ENCODE measurements at places on chromosomes 3 and 15. TPM values are rescaled to one million over a fixed set of nuclear protein-coding genes. Genes with fewer than 3 reads are reported as not detected.

The MST1R gene
- 3.4 TPM for total RNA-seq

The CSPG4 gene
- 100 TPM for total RNA-seq

The RLBP1 gene
- under 0.01 TPM for total RNA-seq

The GNAT1 gene
- total RNA-seq, result not detected

The ARHGAP11A gene
- total RNA-seq, result 23.8 TPM

The WDR93 gene
- total RNA-seq, result under 0.01 TPM

The RBPMS2 gene
- 0.34 TPM for total RNA-seq

The FOXL2NB gene
- not detected for total RNA-seq

The ZNF774 gene
- 1.1 TPM for total RNA-seq

The CDC25A gene
- total RNA-seq, result 30.6 TPM

The HRH1 gene
- total RNA-seq, result under 0.01 TPM

The ZDHHC23 gene
- 1.4 TPM for total RNA-seq

The MEX3B gene
- total RNA-seq, result 1.3 TPM

The CHCHD6 gene
- total RNA-seq, result 171 TPM

The MAGEF1 gene
- 14.5 TPM for total RNA-seq

The CCR8 gene
- total RNA-seq, result not detected

The PRRT3 gene
- 1.7 TPM for total RNA-seq

The DPPA4 gene
- total RNA-seq, result not detected

The ZNF502 gene
- 2.0 TPM for total RNA-seq

The RHCG gene
- 0.69 TPM for total RNA-seq

The GRK7 gene
- not detected for total RNA-seq

The CCDC32 gene
- 21.9 TPM for total RNA-seq

The KLF15 gene
- total RNA-seq, result 6.9 TPM

The THAP10 gene
- total RNA-seq, result 2.9 TPM

The GXYLT2 gene
- total RNA-seq, result 26.4 TPM

The STXBP5L gene
- total RNA-seq, result not detected

The SH3BP5 gene
- 18.9 TPM for total RNA-seq

The WNT5A gene
- total RNA-seq, result 5.3 TPM

The HTR3E gene
- not detected for total RNA-seq

The SLC51A gene
- not detected for total RNA-seq

The PLXNA1 gene
- 244 TPM for total RNA-seq

The RHOV gene
- total RNA-seq, result not detected

The ZNF860 gene
- total RNA-seq, result 5.0 TPM

The ROBO2 gene
- 34.5 TPM for total RNA-seq

The CFAP100 gene
- not detected for total RNA-seq

The ENTPD3 gene
- total RNA-seq, result under 0.01 TPM

The STRIT1 gene
- not detected for total RNA-seq

The EOMES gene
- total RNA-seq, result 5.9 TPM

The ARPIN gene
- total RNA-seq, result 19.6 TPM

The AQP9 gene
- not detected for total RNA-seq

The TM4SF4 gene
- not detected for total RNA-seq

The SLC28A2 gene
- not detected for total RNA-seq

The ACKR2 gene
- total RNA-seq, result 0.93 TPM

The SERINC4 gene
- not detected for total RNA-seq

The CPEB1 gene
- total RNA-seq, result 13.7 TPM

The CD96 gene
- total RNA-seq, result not detected

The ACSBG1 gene
- total RNA-seq, result 0.33 TPM

The CCDC54 gene
- not detected for total RNA-seq

The LRRC31 gene
- not detected for total RNA-seq

The PFN2 gene
- 206 TPM for total RNA-seq

The RTP4 gene
- total RNA-seq, result 47.0 TPM

The P2RY1 gene
- 5.6 TPM for total RNA-seq

The C15orf39 gene
- 12.0 TPM for total RNA-seq

The CEP70 gene
- 20.0 TPM for total RNA-seq

The LYZL4 gene
- not detected for total RNA-seq

The TEX55 gene
- total RNA-seq, result not detected

The CCK gene
- not detected for total RNA-seq
